ENCODE measurements at places on chromosomes 16 and 17.

DNA sequence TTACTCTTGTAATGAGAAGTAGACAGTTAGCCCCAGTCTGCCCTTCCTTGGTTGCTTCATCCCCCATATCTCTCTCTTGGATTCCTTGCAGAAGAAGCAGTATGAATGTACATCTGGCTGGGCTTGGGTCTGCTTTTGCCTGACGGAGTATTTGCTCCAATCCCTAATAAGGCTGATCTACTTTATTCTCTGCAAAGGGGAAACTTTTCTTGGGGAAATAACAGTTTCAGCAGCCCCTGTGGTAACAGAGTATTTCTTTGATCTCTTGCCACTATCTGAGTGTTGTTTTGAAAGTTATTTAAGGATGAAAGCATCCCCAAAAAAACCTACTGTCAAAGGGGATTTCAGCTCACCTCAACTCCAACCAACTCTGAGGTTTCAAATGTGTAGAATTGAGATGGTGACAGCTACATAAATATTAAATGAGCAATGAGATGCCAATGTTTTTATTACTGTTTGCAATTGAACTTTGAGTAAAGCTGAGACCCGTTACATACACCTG is 168.9 kb upstream of the NOG start:
- DNase-seq, result no peak

- DNase-seq, result no peak
These were observed 26.2 kb downstream of the NPRL3 start for GRCh38 chr16:112153-112840.

DNA sequence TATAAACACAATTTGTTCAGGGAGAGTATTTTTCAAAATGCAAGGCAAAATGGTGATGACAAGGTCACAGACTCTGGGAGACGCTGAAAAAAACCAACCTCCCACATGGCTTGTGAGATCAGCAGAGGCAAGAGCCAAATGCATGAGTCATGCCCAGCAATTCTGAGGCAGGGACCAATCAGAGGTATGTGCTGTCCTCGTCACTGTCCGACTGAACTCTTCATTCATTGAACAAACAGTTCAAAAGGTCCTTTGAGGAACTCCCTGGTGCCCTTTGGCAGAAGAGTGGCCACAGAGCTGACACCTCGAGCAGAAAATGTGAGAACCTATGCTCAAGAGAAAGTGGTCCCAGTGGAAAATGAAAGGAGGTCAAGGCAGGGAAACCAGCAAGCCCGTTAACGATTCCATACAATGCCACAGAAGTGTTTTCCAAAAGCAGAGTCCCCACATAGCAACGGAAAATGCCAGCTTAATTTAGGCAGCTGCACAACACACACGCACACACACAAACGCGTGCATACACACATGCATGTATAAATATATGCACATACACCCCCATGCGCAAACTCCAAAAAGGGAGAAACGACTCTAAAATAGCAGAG is 50.9 kb downstream of the CDH11 start:
- DNase-seq, result no peak

DNA sequence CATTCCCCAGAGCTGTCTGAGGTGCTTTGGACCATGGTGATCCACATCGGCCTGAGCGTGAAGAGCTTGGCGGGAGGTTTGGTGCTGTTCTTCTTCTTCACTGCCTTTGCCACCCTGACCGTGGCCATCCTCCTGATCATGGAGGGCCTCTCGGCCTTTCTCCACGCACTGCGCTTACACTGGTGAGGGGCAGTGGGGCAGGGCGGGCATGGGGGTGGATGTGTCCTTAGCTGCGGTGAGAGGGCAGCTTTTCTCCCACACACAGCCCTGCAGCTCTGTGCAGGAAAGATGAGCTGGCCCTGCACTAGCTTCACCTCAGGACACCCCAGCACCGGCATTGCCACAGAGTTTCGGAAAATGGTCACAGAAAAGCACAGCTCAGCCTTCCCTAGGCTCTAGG is 21.8 kb upstream of the NAGLU start:
- no peak for DNase-seq

DNA sequence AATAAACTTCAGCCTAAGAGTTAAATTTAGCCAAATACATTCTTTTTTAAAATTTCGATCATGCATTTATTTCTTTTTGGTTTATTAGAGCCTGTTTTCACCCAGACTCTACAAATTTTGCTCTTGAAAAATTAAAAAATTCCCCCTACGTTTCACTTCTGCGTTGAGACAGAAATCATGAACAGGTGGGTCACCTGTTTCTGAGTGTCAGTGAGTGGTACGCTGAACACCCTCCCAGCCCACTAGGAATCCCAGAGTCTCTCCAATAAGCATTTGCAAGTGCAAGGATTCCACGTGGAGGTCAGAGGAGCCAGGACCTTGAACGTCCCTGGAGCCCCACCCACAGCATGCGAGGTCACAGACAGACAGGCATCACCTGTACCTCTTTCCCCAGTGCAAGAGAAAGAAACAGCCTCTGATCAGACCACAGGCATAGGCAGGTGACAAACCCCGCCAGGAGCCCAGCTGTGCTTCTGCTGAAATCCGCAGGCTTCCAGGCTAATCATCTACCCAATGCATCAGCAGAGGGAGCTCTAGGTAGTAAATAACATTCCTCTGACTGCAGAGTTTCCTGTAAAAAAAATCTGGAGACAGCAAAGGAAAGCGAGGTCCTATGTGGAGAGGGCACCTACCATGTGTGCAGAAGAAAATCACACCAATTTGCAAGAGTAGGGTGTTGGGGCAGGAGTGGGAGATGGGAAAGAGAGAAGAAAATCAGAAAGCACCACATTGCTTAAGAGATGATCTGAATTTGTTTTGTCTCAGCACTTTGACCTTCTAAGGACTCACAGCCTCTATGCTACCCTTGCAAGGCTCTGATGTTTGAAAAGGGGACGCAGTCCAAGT is 5.9 kb upstream of the XYLT1 start:
- DNase-seq, result peak; percentile 20

DNA sequence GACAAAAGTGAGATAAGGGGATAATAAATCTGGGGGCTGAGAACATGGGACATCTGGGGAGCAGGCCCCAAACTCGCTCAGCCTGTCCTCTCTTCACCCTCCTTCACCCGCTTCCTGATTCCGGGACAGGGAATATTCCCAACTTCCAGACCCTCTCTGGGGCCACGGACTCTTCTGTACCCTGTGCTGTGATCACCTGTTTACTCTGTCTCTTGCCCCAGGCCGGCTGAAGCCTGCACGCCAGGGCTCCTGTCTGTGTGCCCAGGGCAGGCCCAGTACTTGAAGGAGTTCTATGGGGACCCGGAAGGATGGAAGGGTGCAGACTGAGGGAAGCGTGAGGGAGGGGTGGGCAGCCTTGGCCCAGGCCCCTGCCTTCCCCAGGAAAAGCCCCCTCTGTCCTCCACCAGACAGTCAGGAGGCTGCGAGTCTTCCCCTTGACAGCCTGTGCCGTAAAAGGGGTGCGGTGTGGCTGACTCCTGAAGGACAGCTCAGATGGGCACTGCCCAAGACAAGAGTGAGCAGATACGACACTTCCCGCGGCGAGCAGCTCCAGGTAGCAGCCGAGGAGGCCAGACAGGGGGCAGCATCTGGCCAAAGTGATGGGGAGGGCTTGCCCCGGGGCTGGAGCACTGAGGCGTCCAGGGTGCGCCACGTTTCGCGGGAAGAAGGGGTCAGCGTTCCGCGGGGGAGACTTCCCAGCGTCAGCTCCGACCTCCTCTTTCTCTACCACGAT is 1.0 kb upstream of the CCNF start:
- no peak for DNase-seq

DNA sequence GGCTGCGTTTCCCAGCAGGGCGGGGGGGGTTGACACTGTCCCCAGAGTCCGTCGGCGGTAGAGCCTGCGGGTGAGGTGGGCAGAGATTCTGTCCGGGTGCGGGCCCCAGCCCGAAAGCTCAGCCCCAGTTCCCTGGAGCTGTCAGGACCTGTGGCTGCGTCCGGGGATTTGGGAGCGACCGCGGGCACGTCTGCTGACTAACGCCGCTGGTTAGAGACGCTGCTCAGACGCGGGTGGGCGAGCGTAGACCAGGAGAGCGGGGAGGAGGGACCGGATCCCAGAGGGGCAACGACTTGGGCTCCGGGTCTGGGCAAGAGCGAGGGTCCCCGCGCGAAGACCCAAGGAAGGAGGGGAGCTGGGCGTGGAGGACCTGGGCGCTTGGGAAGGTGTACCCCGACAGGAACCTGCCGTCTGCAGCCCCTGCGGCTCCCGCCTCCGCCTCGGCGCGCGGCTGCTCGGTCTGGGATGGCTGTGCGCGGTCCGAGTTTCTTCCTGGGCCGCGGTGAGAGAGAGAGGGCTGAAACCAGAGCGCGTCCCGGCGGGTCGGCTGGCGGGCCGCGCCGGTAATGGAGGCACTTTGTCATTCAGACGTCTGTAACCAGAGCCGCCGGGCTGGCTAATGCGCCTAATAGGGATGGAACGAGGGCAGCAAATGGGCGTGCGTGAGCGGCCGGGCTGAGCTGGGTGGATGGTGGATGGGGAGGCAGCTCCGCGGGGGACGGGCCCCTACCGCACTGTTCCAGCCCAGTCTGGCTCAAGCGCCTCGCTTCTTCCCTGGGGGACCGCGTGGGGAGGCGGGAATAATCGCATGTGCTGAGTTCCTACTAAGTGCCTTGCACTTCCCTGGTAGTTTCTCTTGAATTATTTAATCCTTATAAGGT is 2.3 kb downstream of the NGFR start:
- peak; percentile 6 for DNase-seq

All from T-helper 9 cell (primary cell).